ENCODE measurements at places on chromosomes 5 and 9.

DNA sequence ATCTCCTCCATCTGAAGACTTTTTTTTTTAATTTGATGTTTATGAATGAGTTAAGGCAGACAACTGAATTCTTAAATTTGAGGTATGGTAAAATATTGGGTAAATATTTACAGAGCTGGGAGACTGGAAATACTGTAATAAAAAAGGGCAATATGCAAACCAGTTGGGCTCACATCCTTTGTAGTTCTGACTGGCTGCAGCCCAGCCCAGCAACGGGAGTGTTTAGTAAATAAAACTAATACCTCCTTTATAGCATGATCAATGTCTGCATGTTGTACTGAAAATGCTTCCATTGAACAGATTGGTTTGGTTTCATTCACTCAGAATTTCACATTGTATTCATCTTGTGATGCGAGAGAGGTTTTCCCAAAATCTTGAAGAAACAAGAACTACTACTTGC, 365.0 kb downstream of the DMRT2 start:
- no peak for DNase-seq

- no peak for DNase-seq
Measured at GRCh38 chr9:5488221-5489008, 21.9 kb upstream of the PDCD1LG2 start.

GRCh38 chr9:38761999-38762398, 42.1 kb upstream of the FAM240B start:
- peak; percentile 39 for DNase-seq

GRCh38 chr9:29701971-29702370, 2128.7 kb upstream of the C9orf72 start:
- no peak for DNase-seq

- peak; percentile 80 for DNase-seq
Measured at GRCh38 chr9:113609562-113610318, 146.2 kb downstream of the RGS3 start.

- peak; percentile 3 for DNase-seq
Measured at GRCh38 chr5:54186108-54186507, 124.3 kb downstream of the ARL15 start.

DNA sequence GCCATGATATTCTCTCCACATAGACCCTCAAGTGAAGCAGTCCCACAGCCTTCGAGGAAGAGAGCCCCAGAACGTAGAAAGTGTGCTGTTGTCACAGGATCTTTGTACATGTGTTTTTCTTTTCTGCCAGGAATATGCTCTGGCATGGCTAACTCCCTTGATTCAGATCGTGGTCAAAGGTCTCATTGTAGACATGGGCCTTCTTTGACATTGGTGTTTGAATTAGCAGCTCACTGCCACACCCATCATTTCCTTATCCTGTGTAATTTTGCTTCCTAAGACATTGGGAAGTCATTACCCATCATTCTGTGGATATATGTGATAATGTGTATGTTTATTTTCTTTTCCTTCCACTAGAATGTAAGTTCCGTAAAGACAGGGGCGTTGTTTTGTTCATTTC, 25.5 kb downstream of the MTRR start:
- DNase-seq, result no peak

DNA sequence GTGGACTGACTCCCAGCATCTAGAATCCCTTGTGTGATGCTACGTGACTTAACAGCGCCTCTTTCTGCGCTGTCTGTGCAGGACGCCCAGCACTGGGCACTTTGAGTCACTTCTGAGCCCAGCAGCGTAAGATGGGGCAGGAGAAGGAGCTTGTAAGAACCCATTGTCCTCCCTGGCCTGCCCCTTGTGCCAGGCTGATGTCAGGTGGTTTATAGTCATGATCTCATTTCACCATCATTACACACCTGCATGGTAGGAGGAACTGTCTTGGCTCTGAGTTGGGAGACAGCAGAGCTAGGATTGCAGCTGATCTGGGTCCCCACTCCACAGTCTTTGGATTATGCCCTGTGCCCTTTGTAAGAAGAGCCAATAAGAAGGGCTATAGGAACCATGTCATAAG, 12.2 kb downstream of the ERGIC1 start:
- no peak for DNase-seq

- no peak for DNase-seq
Measured at GRCh38 chr5:134511796-134512660, 13.4 kb upstream of the JADE2 start.

DNA sequence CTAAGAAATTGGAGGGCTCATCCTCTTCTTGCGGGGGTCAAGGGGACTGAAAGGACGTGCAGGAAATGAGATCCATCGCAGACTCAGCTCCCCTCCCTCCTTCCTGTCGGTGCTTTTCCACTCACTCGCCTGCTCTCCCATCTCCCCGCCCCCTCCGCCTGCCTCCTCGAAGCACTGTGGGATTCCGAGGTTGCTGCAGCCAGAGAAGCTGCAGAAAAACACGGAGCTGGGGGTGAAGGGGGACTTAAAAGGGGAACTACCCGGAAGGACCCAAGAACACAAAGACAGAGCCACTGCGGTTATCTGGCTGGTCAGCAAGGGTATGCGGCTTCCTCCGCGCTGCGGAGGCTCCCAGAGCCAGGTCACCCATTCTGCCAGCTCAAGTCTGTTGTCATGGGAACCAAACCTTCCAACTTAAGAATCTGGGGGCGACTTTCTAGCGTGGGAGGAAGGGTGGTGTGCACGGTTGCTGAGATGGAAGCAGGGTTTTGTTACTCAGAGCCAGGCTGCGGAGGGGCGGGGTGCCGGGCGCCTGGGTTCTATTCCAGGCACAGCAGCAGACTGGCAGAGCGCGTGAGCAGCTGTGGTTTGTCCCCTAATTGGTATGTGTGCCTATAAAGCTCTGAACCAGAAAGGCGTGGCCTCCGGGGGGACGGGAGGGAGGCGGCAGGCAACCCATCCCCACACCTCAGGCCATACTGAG, 24.9 kb downstream of the PCDHGC5 start:
- DNase-seq, result peak; percentile 94

DNA sequence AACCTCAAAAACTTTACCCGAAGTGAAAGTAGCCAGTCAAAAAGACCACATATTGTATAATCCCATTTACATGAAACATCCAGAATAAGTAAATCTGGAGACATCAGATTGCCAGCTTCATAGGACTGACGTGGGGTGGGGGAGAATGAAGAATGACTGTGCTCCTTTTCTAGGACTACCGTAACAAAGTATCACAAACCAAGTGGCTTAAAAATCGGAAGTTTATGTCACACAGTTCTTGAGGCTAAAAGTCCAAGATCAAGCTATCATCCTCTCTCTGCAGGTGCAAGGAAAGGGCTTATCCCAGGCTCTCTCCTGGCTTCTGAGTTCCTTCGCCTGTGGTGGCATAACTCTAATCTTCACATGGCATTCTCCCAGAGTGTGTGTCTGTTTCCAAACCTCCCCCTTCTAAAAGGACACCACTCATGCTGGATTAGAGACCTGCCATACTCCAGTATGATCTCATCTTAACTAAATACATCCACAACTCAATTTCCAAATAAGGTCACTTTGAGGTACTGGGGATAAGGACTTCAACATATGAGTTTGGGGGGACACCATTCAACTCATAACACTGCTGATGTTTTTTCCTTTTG, 25.5 kb downstream of the ADAM19 start:
- no peak for DNase-seq

DNA sequence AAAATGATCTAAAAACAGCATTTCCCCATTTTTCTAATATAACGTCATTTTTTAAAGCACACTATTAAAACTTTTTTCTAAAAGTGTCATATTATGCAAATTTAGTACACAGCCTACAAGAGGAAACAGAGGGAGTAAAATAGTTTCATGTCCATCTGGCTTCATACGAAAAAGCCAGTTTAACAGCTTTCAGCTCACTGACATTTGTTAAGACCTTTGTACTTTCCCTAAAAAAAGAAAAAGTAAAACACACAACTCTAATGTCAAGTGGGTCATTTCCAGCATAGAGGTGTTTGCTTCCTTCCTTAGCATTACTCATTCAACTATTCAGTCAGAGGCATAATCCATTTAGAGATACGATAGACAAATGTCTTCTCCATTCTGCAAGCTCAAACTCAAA, 49.4 kb downstream of the ABHD17B start:
- DNase-seq, result no peak

GRCh38 chr5:68424799-68425537, 209.4 kb downstream of the PIK3R1 start:
- no peak for DNase-seq

GRCh38 chr5:43215073-43215631, 23.1 kb downstream of the NIM1K start:
- no peak for DNase-seq

DNA sequence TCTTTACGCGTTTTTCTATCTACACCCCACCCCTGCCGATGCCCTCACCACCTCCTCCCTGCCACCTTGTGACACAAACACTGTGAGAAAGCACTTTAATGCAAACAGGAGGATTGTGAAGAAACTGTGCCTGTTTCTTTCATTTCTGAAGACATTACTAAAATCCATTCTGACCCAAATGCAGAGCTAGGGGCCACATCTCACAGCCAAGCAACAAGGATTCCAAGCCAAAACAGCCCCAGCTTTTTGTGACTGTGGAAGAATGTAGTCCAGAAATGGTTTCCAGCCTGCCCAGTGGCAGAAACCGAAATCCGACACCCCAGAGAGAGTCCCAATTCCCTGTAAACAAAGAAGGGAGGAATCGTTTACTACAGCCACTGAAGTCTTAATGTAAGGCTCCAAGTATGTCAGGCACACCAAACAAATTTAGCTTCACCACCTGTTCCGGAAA, 190.9 kb downstream of the TTC39B start:
- peak; percentile 90 for DNase-seq

DNA sequence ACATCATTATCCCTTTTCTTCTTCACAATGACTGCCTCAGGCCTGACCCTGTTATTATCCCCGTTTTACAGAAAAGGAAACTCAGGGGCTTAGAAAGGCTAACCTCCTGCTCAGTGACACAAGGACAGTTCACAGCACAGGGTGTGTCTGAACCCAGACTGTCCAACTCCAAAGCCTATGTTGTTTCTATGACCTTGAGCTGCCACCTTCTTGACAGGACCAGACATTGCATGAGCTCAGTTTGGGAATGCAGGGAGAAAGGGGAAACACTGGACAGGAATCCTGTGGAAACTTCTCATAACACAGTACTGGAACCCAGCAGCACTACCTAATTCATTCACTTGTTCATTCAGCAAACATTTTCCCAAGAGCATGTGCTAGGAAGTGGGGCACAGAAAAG, 472.8 kb downstream of the CDK5RAP2 start:
- no peak for DNase-seq

DNA sequence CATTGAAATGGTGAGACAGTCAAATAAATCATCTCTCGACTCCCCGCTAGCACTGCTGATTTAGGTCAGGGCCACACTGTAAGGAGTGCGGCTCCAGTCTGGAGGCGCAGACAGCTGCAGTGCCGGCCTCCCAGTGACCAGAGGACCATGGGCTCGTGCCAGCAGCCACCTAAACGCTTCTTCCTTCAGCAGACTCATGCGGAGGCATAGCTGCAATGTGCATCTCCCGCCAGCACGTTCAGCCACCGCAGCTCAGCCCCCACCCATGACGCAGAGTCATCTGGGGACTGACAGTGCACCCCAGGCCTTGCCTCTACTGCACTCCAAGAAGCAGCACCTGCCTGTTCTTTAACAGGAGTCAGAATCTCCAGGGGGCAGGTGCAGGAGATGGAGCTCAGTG, 13.6 kb upstream of the MAPK9 start:
- no peak for DNase-seq

- DNase-seq, result no peak
Measured at GRCh38 chr9:126225611-126226609, 100.7 kb upstream of the MVB12B start.

DNA sequence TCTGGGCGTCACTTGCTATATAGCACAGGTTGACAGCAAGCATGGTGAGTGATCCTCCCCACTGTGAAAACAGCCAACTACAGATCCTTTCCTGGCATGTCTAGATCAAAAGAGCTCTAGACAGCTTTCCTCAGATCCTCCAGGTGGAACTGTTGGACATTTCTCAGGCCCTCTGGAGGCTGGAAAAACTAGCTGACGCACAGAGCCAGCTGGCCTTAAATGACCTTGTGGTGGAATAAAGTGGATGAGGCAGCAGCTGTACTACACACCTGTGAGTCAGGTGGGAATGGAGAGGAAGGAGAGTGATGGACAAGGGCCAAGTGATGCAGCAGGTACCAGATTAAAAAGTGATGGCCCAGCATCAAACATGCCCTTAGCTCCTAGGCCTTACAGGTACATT, 172.7 kb downstream of the TRIM32 start:
- no peak for DNase-seq

- DNase-seq, result no peak
Measured at GRCh38 chr5:172717481-172718195, 53.4 kb downstream of the DUSP1 start.

DNA sequence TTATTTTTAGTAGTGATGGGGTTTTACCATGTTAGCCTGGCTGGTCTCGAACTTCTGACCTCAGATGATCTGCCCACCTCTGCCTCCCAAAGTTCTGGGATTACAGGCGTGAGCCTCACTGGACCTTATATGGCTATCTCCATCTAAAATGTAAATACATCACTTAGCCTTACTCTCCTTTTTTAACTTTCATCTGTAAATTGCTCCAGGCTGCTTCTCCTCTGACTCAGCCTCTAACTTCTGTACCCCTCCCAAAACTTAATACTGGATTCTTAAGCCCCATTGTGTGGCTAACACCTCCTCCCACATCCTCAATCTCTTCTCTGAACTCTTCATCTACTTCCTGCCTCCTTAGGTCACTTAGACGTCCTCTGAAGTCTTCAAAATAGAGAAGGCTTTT, 4.0 kb downstream of the SNX30 start:
- DNase-seq, result no peak

DNA sequence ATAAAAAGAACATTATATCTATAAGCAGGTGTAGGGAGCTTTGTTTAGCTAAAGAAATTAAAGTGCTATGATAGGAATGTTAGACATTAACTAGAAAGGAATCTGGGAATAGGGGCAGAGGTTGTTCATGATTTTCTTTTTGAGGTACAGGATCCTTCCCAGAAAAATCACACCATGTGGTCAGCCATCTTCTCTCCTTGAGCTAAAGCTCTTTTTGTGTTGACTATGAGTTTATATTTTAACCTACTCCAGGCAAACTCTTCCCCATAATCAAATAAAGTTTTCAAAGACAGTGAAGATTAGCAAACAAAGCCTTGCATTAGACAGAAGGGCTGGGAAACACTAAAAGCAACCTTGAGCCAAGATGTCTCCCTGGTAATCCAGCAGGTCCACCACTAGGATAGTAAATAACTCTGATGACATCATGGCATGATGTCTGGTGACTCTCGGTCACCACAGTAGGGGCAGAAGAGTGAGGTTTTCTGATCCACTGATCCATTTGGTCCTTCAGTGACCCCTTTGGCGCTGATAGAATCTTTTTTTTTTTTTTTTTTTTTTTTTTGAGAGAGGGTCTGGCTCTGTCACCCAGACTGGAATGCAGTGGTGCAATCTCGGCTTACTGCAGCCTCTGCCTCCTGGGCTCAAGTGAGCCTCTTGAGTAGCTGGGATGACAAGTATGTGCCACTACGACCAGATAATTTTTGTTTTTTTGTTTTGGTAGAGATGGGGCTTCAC, 30.6 kb upstream of the IL6ST start:
- DNase-seq, result no peak

GRCh38 chr5:170263906-170264305, 31.1 kb downstream of the C5orf58 start:
- no peak for DNase-seq

- no peak for DNase-seq
Measured at GRCh38 chr5:162657076-162657475, 589.5 kb downstream of the GABRG2 start.

GRCh38 chr9:107487521-107488374, 1.8 kb downstream of the KLF4 start:
- peak; percentile 88 for DNase-seq
